ENCODE measurements at places on chromosomes 4 and X. TPM values are rescaled to one million over a fixed set of nuclear protein-coding genes. Genes with fewer than 3 reads are reported as not detected.

DNA sequence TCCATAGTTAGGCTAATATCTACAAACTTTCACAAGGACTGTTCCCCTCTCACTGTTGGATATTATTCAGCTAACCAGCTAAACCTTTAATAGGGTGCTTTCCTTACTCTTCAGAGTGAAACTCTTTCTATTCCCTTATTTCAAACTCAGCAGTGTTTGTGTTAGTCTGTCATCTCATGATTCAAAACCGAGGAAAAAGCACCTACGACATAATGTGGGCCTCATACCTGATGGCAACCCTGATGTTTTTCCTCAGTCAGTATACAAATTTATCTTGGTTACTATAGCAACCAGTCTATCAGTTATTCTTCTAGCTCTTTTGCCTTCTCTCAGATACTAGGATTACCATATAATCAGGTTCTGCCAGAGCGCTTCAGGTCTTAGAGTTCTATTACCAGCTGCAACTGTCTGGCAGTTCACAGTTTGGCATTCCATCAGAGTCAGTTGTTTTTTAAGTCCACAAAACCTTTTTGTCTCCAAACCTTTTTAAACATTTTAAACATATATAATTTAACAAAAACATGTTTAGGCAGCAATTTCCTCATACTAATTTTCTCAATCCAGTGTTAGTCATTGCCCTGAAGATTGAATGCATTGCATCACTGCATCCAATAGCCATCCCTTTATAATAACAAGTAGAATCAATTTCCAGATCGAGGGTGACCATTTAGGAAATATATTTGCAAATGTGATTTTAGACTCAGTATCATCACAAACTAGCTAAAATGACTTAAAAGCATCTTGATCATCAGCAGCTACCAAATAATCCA lies 7.4 kb downstream of the WDR44 start:
- H3K36me3 ChIP-seq: no peaks in the 10 kb centered on the region
- H3K27ac ChIP-seq: no peak overlapping the region
- no peak for DNase-seq
- no peak overlapping the region for H3K4me3 ChIP-seq
- peaks cover 5% of the 10 kb centered on the region for H3K4me1 ChIP-seq

GRCh38 chrX:107025545-107025944 lies 25.5 kb upstream of the MORC4 start:
- no peaks in the 10 kb centered on the region for H3K4me1 ChIP-seq
- no peaks in the 10 kb centered on the region for H3K36me3 ChIP-seq
- DNase-seq: no peak
- H3K27me3 ChIP-seq: no peaks in the 10 kb centered on the region

- H3K4me1 ChIP-seq: peaks cover 5% of the 10 kb centered on the region
- H3K27ac ChIP-seq: no peak overlapping the region
- no peaks in the 10 kb centered on the region for H3K36me3 ChIP-seq
- DNase-seq: no peak
Measured at GRCh38 chrX:40474205-40474626, 106.6 kb upstream of the ATP6AP2 start.

- DNase-seq: no peak
- H3K27ac ChIP-seq: no peak overlapping the region
- no peaks in the 10 kb centered on the region for H3K36me3 ChIP-seq
Measured at GRCh38 chrX:130523460-130524394, 121.9 kb downstream of the RBMX2 start.

DNA sequence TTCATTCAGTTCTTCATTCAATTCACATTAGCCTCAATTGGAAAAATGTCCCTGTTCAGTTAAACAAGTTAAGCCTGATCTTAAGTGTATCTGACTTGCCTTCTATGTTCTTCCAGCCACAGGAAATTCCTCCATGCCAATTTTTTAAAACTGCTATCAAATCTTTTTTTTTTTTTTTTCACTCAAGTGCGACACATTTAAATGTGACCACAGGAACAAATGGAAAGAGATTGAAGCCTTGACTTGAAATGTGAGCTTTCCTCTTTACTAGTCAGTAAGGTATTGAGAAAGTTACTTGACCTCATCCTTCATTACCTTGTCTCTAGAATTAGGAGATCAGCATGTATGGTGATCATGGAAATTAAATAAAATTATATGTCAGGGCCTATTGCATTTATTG lies 165.1 kb downstream of the SLIT2 start:
- no peaks in the 10 kb centered on the region for H3K4me1 ChIP-seq
- DNase-seq: no peak
- no peaks in the 10 kb centered on the region for H3K36me3 ChIP-seq
- no peak overlapping the region for H3K4me3 ChIP-seq
- H3K27ac ChIP-seq: no peak overlapping the region

GRCh38 chrX:47247206-47247998 lies 14.6 kb downstream of the USP11 start:
- DNase-seq: no peak
- no peaks in the 10 kb centered on the region for H3K4me1 ChIP-seq
- peaks cover 1% of the 10 kb centered on the region for H3K36me3 ChIP-seq
- H3K27ac ChIP-seq: no peak overlapping the region
- H3K4me3 ChIP-seq: no peak overlapping the region

DNA sequence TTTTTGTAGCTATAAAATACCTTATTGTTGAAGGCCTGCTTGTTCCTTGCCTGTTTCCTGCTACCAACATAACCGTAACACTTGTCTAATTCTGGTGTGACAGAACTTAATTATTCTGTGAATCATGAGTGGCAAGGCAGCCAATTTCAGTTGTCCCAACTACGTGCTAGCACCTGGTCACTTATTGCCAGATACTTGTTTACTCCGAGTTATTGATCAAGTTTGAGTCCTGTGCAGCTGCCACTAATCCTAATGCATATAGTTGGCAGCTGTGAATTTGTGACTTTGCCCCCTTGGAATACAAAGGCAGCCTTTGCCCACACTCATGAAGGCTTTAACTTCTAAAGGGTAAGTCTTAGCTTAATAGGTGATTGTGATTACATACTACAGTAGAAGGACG lies 7.8 kb upstream of the RNF128 start:
- H3K27ac ChIP-seq: no peak overlapping the region
- H3K27me3 ChIP-seq: no peaks in the 10 kb centered on the region

GRCh38 chrX:121949041-121949760 lies 901.8 kb downstream of the GLUD2 start:
- H3K36me3 ChIP-seq: no peaks in the 10 kb centered on the region
- no peak overlapping the region for H3K27ac ChIP-seq
- no peaks in the 10 kb centered on the region for H3K4me1 ChIP-seq
- no peaks in the 10 kb centered on the region for H3K27me3 ChIP-seq
- no peak overlapping the region for H3K4me3 ChIP-seq

DNA sequence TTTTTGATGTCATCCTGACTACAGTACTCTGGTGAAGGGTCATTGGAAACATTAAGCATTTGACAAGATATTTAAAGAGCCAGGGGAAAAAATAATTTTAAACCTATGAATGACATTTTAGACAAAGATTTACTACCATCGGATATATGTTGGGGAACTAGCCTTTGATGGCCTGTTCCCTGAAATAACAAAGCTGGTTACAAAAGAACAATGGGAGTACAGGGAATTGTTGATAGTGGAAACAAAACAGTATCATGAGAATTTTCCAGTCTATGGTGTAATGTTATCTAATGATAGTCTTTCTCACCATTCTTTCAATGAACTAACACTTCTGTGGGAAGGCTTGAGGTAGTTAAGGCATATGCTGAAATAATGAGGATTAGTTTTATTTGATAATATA lies 125.9 kb upstream of the KLHL4 start:
- no peaks in the 10 kb centered on the region for H3K36me3 ChIP-seq
- H3K4me3 ChIP-seq: no peak overlapping the region
- DNase-seq: no peak
- H3K27ac ChIP-seq: no peak overlapping the region

DNA sequence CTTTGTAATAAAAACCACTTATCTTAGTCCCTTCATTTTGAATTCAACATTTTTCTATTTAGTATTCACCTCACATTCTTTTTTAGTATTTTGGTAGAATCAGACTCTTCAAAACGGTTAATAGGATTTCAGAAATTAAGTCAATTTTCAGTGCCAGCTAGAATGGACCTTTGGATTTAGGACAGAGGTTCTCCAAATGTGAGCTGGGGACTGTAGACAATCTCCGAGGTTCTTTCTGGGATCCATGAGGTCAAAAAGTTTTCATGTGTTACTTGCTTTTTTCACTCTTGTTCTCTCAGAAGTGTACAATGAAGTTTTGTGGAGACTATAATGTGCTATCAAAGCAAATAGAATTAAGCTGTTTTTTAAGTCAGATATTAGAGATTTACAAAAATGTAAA lies 2.3 kb upstream of the UGDH start:
- 0 out of 2 replicates have a peak overlapping the region, but pooled peaks have one; percentile 95 for H3K4me3 ChIP-seq
- H3K27me3 ChIP-seq: no peaks in the 10 kb centered on the region
- peaks cover 3% of the 10 kb centered on the region for H3K4me1 ChIP-seq
- no peak for DNase-seq

DNA sequence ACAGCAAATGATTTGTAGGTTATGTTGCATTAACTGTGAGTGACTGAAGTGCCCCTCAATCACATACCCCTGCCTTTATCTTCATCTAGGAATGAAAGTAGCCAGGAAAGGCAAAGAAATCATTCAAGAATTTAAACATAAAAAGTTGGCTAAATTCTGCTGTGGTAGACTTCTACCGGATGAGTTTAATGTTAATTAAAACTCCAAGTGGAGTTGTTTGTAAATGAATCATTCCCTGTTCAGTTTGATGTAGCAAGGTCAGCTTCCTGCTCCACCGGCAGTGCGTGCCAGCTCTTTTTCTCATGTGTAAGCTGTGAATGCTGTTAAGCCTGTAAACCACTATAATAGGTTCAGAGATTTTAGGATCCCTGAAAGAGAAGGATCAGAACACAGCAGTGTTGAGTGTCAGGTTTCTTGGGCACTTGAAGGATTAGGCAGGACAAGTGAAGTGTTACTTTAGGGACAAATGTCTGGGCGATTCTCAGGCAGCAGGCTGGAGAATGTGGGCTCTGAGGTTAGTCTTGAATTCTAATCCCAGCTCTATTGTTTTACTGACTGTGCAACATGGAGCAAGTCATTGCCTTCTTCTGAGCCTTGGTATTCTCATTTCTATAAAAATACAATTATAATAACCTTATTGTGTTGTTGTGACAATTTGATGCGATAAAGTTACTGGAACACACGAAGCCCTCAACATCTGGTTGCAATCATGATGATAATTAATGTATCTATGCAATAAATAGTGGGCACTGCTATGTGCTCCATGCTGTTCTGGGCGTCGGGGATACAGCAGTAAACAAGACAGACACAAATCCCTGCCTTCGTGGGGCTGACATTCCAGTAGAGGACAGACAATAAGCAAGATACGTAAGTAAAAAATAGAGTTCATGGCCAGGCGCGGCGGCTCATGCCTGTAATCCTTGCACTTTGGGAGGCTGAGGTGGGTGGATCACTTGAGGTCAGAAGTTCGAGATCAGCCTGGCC lies 112.0 kb downstream of the SHROOM3 start:
- H3K4me3 ChIP-seq: no peak overlapping the region
- no peaks in the 10 kb centered on the region for H3K27me3 ChIP-seq
- H3K36me3 ChIP-seq: no peaks in the 10 kb centered on the region
- no peaks in the 10 kb centered on the region for H3K4me1 ChIP-seq
- DNase-seq: no peak
- no peak overlapping the region for H3K27ac ChIP-seq

DNA sequence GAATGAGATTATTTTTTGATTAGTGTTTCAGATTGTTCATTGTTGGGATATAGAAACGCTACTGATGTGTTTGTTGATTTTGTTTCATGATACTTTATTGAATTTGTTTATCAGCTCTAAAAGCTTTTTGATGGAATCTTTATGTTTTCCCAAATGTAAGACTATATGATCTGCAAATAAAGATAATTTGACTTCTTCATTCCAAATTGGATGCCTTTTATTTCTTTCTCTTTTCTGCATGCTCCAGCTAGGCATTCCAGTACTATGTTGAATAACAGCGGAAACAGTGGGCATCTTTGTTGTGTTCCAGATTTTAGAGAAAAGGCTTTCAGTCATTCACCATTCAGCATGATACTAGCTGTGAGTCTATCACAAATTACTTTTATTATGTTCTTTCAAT lies 21.8 kb downstream of the SPANXN4 start:
- no peaks in the 10 kb centered on the region for H3K36me3 ChIP-seq
- no peak for DNase-seq
- no peaks in the 10 kb centered on the region for H3K27me3 ChIP-seq
- no peak overlapping the region for H3K4me3 ChIP-seq
- H3K27ac ChIP-seq: no peak overlapping the region

DNA sequence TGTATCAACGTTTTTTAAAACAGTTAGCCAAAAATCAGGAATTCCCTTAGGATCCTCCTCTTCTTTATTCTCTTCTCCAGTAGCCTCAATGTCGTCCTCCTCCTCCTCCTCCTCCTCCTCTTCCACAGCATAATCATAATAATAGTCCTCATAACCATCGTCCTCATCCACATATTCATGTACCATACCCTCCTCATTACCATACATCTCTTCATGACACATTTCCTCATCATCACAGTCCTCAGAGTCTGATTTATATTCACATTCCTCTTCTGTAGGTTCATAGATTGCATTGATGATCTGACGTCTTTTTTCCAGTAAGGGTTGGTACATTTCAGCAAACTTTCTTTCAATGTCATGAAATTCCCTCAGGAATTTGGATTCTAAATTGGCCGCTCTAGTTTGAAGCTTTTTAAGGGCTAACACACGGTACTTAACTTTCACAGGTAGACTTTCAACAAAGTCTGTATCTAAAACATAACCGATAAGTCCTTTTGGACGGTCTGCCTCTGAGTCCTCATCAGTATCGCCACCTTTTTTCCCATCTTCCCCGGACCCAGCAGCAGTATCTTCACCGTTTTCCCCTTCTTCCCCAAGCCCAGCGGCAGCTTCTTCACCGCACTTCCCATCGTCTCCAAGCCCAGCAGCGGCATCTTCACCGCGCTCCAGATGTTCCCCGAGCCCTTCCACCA lies 771 bp downstream of the NAP1L2 start:
- no peaks in the 10 kb centered on the region for H3K4me1 ChIP-seq
- no peaks in the 10 kb centered on the region for H3K36me3 ChIP-seq
- H3K4me3 ChIP-seq: peak overlapping the region; percentile 54
- peak overlapping the region; percentile 38 for H3K27ac ChIP-seq
- no peak for DNase-seq

- H3K4me1 ChIP-seq: no peaks in the 10 kb centered on the region
- no peaks in the 10 kb centered on the region for H3K27me3 ChIP-seq
- H3K36me3 ChIP-seq: peaks cover 5% of the 10 kb centered on the region
- no peak for DNase-seq
- no peak overlapping the region for H3K4me3 ChIP-seq
Measured at GRCh38 chrX:49116716-49117115, 6.8 kb downstream of the GPKOW start.

DNA sequence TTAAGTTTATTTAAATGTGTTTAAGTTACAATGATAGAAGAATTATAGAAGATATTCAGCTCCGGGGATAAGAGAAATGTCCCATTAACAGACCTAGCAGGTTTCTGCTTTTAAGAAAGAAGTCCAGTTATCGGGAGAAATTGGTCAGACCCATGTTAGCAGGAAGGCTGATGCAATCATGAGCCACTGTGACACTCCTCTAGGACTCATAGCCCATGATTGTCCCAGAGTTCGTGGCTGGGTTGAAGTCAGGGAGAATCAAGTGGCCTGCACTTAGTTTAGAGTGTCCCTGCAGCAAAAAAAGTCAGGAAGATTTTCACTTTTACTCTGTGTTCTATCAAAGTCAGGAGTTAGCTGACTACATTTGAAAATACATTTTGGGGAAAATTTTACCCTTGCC lies 72.0 kb downstream of the TMEM144 start:
- H3K4me3 ChIP-seq: no peak overlapping the region
- no peaks in the 10 kb centered on the region for H3K36me3 ChIP-seq
- no peaks in the 10 kb centered on the region for H3K4me1 ChIP-seq
- H3K27me3 ChIP-seq: no peaks in the 10 kb centered on the region

The NHSL2 gene
- 0.05 TPM for total RNA-seq

The OTC gene
- not detected for total RNA-seq

The F8A2 gene
- not detected for total RNA-seq

The FAM236D gene
- not detected for total RNA-seq

The TCEAL2 gene
- total RNA-seq: not detected
